ENCODE measurements at places on chromosomes 6 and 20.

DNA sequence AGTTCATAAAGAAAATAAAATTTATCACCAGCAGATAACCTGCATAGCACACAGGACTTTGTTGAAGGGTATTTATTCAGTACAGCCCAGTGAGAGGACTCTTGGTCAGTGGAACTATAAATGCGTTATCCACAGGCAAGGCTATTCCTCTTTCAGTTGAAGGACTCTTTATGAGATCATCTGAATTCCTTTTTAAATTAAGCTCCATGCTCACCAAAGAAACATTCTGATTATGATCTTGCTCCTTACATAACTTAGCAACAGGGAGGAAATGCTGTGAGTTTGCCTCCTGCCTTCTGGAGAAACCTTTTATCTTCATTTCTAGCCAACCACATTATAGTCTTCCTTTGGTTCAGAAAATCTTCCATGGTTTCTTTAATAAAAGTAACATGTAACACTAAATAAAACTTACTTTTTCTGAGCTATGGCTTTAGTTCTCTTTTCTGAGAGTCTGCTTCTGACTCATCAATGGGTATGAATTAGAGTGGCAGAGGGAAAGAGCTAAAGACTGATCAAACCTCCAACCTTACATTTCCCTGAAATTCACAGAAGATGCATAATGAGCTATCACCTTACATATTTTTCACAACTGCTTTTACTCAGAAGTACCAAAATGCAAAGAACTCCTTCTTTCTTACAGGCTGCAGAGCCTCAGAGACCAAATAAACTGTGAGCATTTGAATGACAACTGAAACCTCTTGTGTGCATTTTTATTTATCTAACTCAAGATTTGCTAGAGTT, 267.2 kb downstream of the ADGRG6 start:
- DNase-seq = no peak

DNA sequence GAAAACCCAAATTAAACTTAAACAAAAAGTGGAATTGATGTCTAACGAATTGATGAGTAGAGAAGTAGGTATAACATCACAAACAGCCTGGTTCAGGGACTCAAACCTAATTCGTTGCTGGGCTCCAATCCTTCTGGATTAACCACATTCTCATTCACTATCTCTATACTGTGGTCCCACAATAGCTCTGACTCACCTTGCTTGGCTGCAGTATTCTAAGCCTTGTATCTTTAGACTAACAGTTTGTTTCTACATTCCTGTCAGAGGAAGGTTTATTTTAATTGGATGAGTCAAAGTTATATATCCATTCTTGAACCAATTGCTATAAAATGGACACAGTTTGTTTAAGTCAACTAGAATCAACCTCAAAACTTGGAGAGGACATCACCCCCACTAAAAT, 530.5 kb upstream of the PTCHD4 start:
- no peak for DNase-seq

DNA sequence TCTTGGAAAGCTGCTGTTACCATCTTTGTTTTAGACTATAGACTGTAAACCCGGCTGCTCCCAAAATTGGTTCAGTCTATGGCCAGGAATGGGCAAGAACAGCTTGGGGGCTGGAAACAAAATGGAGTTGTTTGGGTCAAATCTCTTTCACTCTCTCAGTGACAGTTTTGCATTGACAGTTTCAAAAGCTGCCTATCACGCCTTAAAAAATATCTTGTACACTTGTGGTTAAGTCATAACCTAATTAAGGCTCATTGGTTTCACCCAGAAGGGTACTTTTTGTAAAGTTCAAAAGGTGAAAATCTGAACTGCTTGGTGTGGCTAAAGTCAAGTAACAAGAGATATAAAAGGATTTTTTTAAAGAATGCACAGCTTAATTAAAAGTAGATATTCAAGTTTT, 76.1 kb upstream of the PRL start:
- no peak for DNase-seq

DNA sequence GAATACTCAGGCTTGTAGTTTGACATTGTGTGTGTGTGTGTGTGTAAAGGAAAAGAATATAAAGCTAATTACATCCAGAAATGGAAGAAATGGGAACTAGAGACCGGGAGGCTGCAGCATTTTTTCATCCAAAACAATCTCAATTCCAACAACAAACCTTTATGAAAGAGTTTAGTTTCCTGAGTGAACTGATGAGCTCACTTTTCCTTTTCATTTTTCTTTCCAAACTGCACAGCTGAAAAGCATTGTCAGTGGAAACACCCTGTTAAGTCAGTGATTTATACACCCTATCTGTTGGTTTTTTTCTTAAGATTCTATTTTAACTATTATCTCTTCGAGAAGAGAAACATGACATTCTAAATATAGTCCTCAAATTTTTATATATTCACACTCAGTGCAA, 130.9 kb downstream of the RFPL4B start:
- no peak for DNase-seq

DNA sequence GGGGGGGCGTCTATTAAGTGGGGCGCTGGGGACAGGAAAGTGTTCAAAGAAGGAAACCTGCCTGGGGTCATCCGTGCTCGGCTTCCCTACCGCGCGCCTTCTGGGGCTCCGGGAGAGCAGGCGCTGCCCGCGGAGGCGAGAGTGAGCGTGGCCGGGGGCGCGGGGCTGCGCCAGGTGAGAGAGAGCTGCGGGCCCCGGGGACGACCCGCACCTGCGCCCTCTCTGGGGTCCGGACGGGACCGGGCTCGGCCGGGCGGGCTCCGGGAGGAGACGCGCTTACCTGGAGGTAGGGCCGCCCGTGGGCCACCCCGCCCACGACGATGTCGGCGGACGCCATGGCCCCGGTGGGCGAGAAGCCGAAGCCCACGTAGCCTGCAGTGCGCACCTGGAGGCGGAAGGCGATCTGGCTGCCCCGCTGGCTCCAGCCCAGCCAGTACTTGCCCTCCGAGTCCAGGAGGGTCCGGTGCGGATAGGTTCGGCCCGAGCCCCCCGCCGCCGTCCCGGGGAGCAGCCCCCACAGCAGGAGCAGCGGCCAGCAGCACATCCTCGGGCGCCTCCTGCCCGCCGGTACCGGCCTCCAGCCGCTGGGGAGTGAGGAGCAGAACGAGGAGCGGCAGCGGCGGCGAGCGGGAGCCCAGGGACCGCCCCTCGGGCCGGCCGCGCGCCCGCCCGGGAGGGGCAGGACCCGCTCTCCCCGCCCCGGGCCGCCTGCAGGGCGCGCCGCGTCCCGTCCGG, at the start of gene MOXD1:
TSS of gene MOXD1 (minus strand) at position 593 of the 735 bp plus-strand sequence. CDS start at position 544, 49 bp downstream.
- DNase-seq = no peak

DNA sequence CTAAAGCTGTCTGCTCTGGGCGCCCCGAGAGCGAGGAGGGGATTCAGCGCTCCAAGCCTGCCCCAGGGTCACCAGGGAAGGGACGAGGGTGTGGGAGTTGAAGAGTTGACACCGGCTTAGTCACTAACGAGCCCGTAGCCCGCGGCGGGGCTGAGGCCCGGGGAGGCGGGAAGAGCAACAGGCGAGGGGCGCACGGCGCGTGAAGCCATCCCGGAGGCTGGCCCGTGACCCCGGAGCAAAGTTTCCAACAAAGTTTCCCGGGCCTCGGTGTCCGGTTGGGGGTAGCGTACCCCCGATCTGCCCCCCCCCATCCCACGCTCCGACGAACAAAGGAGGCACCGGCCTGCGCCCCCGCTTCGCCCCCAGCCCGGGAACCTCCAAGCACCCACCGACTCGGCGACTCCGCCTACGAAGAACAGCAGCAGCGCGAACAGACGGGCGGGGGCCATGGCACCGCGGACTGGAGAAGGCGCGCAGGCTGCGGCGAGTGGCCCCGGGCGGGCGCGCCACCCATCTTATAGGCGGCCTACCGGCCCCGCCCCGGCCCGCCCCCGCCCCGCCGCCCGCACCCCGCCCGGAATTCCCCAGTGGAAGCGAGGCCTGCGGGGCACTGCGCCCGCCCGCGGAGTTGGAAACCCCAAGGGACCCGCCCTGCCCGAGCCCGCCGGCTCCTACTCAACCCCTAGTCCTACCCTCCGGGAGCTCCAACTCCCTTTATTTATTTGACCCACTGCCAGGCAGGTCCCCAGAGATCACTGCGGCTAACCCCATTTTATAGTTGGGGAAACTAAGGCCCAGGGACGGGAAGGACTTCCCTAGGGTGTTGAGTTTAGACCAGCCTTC, at the start of gene SDC4:
TSS of gene SDC4 (minus strand) at position 489 of the 843 bp plus-strand sequence. CDS start at position 449, 40 bp downstream.
- peak; percentile 32 for DNase-seq

GRCh38 chr20:54219751-54220426, 12.0 kb downstream of the PFDN4 start:
- no peak for DNase-seq

DNA sequence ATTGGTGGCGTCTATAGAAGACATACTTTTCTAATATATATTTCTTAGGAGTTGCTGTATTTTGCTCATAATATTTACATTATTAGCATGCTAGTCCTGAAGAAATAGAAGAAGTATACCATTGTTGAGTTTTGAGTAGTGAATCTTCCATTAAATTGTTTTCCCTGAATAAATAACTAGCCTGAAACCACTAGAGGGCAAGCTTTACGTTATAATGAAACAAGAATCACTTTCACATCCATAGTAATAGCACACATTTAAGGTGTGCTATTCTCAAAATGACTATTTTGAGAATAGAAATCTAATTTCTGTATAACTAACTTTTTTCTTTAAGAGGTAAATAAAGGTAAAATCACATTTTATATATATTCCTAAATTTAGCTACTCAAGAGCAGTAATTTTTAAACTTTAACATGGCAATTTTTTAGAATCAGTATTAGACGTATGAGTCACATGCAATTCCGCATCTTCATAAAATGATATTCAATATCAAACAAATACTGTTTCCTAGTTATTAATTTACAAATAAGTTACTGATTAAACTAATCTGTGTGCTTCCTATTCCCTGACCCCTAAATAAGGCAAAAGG, 213.2 kb upstream of the MANEA start:
- DNase-seq = no peak

- DNase-seq = no peak
Measured at GRCh38 chr20:25495189-25495824, 87.8 kb downstream of the GINS1 start.

- no peak for DNase-seq
Measured at GRCh38 chr20:15895560-15896084, 677.6 kb downstream of the KIF16B start.

- DNase-seq = no peak
Measured at GRCh38 chr6:70894001-70894400, 62.9 kb downstream of the B3GAT2 start.

DNA sequence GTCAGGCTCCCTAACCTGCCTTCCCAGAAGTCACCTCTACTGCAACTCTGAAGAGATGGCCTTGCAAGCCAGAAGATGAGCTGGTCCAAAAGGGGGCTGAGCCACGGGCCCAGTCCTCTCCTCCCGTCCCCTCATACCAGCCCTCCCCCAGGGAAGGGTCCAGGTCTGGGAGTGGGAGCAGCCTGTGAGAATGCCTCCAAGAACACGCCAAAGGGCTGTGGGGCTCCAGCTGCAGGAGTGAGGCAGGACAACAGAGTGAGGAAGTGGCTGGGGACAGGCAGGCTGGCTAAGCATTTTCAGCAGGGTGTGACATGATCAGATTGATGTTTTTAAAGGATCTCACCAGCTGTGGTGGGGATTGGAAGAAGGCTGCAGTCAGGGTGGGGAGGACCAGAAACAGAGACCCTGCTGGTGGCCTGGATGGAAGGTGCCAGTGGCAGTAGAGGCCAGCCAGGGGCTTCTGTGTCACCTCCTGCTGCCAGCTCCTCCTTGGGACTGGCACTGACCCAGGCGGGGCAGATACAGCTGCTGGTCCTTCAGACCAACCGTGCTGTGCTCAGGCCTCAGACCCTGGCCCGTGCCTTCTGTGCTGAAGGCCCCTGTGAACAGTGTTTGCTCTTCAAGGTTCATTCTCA, 257.6 kb downstream of the NRN1 start:
- no peak for DNase-seq

DNA sequence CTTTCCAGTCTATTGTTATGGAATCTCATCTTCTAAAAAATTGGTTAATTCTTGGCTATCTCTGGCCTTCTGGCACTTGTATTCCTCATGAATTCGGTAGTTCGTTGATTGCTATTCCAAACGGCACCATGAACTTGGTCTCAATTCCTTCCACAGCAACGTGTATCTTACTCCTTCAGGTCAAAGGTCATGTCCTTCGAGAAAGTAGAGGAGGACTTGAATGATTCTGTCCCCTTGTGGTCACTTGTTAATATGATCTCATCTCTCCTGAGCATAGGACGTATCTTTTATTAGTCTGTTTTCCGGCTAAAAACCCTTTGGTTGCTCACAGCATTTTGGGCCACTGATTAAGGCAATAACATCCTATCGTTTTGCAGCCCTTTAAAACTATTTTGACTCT, 9.4 kb downstream of the TLDC2 start:
- DNase-seq = no peak

DNA sequence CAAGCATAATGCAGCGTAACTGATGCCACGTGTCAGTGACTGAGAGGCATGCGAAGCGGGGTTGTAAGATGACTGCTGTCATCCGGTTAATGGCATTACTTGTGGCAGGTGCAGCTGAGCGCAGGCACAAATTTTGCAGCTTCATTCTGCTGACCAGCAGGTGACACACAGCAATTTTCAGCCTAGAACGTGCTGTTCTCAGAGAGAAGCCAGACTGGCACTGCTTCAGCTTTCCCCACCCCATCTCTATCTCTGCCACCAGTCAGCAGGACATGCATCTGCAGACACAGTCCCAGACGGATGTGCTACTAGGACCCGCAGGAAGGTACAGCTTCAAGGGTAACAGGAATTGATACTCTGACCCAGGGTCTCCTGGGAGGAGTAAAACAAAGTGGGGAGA, 221.8 kb downstream of the KIF16B start:
- no peak for DNase-seq

DNA sequence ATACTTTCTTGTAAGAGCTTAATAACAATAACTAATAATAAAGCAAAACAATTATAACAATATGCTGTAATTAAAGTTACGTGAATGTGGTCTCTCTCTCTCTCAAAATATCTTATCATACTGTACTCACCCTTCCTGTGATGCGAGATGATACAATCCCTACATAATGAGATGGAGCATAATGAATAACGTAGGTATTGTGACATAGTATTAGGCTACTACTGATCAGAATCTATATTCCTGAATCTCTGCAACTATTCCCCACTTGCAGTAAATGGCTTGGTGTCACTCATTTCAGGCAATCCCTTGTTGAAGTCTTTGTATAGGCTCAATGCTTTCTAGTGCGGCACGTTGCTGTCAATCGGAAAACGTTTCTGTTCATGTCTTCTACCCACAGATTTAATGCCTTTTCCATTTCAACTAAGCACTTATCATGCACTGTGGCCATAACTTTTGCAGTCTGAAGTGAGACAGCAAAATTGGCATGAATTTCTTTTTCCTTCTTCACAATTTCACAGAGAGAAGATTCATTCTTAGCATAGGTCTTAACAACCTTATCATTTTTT, 32.3 kb downstream of the MOXD1 start:
- DNase-seq = no peak

- DNase-seq = no peak
Measured at GRCh38 chr6:111950661-111951496, 77.6 kb upstream of the FYN start.

GRCh38 chr20:53657732-53658131, 64.1 kb upstream of the ZNF217 start:
- DNase-seq = no peak
